ENCODE measurements at places on chromosomes 7 and 10. TPM values are rescaled to one million over a fixed set of nuclear protein-coding genes. Genes with fewer than 3 reads are reported as not detected.

- DNase-seq: no peak
Observed at GRCh38 chr7:91299952-91300775, 35.9 kb downstream of the FZD1 start.

DNA sequence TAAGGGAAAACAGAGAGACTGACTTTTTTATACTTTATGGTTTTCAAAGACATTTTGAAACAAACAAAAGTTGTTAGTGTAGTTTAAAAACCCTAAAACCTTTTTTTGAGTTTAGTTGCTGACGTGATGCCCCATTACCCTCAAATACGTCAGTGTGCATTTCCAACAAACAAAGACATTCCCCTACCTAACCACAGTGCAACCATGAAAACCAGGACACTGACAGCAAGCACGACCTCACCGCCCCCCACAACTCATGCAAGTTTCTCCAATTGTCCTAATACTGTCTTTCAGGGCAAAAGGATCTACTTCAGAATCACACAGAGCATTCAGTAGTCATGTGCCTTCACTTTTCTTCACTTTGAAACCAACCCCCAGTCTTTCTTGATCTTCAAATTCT is 75.0 kb downstream of the WNT2 start:
- DNase-seq: no peak

DNA sequence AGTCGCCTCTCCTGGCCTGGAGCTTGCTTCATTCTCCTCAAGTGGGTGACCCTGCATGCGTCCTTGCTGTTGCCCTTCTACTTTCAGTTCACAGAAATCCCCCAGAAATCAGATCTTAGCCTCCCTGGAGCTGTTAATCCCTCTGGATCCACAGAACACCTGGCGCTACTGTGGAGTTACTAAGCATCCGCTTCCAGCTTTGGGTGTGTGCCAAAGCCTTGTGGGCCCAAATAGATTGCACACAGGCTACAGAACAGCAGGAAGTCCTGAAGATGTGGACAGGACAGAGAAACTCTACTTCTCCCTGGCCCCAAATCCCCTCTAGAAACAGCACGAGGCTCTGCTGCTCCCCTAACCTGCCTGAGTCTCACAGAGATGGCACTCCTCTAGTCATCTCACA is 36.6 kb upstream of the PDLIM1 start:
- no peak for DNase-seq

DNA sequence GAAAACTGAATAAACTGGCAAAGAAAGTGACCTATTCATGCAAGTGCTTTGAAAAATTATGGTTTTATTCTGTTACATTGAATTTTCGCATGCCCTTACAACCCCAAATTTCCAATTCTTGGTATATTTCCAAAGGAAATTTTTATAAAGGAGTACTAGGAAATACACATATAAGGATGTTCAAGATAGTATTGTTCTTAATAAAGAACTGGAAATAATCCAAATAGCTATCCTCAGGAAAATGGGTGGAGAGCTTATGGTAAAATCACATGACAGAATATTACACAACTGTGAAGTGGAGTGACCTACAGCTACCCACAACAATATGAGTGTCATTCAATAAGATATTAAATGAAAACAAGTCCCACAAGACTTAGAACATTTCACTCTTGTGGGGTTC is 138.9 kb upstream of the BMPER start:
- DNase-seq: no peak

GRCh38 chr10:78263521-78263988 is 229.9 kb downstream of the RPS24 start:
- DNase-seq: no peak

GRCh38 chr10:15227611-15228372 is 59.3 kb upstream of the NMT2 start:
- no peak for DNase-seq

DNA sequence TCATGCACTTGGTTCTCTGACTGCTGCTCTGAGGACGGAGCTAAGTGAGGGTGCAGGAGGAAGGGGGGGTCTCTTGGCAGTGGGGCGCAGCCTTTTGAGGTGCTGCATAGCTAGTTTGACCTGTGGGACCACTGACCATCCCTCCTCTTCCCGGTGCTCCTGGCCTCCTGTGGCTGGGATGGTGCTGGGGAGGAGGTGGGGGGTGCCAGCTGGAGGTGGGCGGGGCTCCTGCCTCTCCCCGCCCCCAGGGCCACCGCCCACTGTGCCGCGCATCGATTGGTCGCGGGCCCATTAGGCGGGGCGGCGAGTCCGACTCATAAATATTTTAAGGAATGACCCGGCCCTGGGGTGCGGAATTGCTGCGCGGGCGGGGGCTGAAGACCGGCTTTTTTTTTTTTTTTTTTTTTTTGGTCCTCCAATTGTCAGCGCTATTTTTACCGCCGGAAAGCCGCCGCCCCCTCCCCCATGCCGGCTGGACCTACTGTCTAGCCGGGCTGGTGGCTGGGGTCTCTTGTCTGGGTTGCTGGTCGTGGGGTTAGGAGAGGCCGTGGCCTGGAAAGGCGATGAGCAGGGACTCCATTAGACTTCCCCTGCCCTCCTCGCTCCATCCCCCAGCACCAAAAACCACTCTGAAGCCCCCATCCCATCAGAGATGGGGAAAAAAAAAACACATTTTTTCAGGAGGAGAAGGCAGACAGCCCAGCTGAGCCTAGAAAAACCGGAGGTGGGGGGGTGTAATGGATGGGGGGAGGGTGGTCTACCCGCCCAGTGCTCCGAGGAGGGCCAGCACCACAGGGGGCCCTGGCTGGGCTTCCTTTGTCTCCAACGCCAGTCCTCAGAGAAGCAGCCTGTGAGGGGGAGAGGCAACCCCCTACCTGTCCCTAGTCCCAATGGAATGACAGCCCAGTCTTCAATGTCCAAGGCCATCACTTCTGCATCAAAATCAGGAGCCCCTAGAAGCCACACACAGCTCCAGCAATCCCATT is 6.4 kb downstream of the SH2B2 start:
- no peak for DNase-seq

DNA sequence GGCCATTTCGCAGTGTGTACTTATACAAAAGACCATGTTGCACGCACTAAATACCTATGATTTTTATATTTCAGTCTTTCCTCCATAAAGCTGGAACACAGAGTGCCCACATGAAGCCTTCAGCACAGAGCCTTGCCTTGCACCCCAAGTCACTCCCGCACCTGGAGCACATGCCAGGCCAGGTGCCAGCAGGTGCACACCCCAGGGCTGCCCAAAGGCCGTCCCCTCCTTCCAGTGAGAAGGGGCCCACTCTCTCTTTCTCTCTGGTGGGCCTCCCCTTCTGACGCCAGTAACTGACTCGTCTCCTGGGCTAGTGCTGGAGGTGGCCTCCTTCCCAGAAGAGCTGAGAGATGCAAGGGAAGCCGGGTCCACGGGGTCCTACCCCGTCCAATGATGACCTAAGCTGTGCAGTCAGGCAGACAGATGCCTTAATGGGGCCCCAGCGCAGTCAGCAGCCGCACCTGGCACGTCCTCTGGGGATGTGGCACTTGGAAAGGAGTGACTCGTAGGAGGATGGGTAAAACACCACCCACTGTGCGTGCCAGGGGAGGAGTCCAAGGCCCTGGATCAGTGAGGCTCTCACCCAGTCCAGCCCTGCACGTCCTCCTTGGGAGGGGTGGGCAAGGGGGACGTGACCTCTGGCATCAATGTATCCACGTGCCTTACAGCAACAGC is 17.7 kb upstream of the SHH start:
- no peak for DNase-seq

DNA sequence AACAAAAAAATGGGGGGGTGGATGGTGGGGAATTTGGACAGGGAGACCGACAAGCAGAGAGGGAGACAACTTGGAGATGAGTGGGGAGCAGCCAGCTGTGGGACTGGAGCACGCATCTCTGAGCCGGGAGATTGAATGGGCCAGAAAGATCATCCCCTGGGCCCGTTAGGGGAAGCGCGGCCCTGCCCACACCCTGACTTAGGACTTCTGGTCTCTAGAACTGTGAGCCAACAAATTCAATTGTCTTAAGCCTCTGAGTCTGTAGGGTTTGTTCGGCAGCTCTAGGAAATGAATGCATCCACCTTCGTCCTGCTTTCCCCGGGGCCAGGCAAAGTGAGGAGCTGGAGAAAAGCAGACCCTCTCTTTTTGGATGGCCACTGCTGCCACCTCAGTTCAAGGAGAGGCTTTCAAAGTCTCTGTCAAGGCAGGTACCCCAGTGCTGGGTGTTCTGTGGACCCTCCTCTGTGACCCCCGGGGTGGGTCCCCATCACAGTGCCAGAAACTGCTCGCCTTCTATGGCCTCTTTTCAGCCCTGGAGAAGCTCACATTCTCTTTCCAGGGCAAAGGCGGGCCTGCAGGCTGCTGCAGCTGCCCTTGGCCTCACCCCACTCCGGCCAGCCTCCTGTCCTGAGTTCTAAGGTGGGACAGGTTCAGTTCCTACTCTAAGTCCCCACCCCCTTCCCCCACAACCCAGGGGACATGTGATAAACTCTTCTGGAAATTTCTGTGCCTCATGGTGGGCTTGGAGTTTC is 423.2 kb downstream of the RPS24 start:
- no peak for DNase-seq

GRCh38 chr10:102465466-102465865 is 14.1 kb upstream of the C10orf95 start:
- DNase-seq: no peak

DNA sequence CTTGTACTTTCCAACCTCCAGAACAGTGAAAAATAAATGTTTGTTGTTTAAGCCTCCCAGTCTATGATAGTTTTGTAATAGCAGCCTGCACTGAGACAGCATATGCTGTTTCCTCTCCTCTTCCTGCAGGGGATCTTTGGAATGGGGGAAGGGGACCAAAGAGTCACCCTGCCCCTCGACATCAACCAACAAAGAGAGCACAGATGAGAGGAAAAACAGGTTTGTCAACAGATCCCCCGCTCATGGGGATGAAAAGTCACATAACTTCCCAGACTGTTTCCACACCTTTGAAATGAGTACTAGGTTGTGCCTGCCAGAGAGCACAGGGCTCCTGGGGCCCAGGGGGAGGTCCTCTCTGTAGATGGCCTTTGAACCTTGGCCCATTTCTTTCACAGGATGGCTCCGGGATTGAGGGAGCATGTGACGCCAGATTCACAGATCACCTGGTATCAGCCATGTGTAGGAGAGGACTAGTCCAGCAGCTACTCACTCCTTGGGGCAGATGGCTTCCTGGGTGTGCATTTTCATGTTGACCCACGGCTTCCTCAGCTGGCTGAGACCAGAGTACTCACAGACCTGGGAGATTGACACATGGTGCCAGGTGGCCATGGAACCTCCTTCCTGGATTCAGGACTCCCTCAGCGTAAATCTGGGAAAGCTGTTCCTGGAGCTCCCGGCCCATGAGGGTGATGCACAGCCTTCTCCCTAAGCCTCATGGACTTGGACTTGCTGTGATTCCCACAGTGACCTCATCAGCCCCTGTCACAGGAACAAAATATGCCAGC is 125.6 kb downstream of the CXCL12 start:
- no peak for DNase-seq

DNA sequence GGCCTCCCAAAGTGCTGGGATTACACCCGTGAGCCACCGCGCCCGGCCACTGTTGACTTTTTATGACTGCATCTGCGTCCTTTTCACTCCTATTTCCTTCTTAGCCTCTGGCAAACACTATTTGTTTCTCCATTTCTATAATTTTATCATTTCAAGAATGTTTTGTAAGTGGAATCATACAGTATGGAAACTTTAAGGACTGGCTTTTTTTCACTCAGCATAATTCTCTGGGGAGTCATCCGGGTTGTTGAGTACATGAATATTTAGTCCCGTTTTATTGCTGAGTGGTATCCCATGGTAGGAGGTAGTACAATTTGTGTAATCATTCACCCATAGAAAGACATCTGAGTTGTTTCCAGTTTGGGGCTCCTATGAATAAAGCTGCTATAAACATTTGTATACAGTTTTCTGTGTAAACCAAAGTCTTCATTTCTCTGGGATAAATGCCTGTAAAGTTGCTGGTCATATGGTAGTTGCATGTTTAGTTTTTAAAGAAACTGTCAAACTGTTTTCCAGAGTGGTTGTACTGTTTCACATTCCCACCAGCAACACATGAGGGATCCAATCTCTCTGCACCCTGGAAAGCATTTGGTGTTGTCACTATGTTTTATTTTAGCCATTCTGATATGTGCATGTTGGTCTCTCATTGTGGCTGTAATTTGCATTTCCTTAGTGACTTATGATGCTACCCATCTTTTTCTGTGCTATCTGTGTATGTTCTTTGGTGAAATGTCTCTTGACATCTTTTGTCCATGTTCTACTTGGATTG is 139.6 kb upstream of the EEPD1 start:
- DNase-seq: no peak

DNA sequence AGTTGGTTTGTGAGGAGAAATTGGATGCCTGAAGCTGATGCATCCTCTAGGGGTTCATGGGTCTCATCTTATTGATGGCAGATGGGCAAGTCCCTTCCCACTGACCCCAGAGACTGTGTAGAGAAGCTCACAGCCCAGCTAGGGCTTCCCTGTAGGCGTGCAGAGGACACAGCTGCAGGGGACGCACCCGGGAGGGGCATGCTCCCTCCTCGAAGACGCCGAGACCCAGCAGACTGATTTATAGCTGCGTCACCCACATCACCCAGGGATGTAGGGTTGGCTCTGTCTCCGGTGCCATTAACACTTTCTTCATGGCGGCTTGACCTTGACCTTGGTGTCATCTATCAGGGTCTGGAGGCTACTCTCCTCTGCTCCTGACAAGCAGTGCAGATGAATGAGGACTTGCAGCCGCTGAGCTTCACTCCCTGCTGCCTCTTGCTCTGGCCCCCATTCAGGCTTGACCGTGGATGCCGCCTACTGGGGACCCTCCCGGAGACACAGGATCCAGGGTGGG is 549.7 kb downstream of the TCERG1L start:
- DNase-seq: no peak

DNA sequence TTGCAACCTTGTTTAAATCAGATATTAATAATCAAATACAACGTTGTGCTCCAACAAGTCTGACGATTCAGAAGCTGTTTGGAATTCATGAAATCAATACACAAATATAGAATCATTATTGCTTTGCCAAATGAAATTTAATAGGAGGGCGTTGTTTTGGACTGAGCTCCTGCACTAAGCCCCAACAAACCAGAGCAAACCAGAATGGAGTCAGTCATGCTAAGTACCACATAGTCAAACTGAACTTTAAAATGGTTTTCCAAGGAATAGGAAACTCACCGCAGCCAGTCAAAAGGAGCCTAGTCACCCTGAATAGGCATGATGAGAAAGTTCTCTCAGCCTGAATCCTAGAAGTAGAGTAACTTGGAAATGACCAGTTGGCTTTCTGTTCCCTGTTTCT is 53.7 kb downstream of the HACD1 start:
- no peak for DNase-seq

GRCh38 chr7:117872561-117873309 is 506 bp downstream of the CTTNBP2 start:
- DNase-seq: no peak

GRCh38 chr7:79282070-79282694 is 171.3 kb downstream of the MAGI2 start:
- DNase-seq: no peak

Gene NPY4R
- not detected for total RNA-seq

Gene ERV3-1
- total RNA-seq: 54.3 TPM

Gene THSD7A
- total RNA-seq: not detected

Gene SH2D4B
- total RNA-seq: not detected
